ENCODE measurements at places on chromosomes 7 and 10.

- no peak for DNase-seq
These were observed 62.9 kb upstream of the BET1 start for GRCh38 chr7:94067047-94067446.

- DNase-seq, result peak; percentile 58
These were observed 5.7 kb downstream of the LDB3 start for GRCh38 chr10:86673827-86674581.

DNA sequence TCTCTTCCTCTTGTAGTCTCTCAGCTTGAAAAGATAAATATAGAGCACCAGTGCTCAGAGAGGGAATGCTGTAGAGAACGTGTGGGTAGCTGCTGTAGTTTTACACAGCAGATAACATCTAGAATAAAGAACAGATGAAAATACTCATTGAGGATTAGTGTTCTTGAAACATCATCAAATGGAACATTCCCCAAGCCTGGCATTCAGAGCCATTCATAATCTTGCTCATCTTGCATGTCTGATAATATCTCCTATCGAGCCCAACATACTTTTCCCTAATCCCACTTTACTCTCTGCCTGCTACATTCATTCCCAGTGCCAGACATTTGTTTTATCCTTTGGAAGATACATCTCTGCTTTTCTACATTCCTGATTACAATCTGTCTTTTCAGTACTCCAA is 35.2 kb downstream of the MCU start:
- no peak for DNase-seq

DNA sequence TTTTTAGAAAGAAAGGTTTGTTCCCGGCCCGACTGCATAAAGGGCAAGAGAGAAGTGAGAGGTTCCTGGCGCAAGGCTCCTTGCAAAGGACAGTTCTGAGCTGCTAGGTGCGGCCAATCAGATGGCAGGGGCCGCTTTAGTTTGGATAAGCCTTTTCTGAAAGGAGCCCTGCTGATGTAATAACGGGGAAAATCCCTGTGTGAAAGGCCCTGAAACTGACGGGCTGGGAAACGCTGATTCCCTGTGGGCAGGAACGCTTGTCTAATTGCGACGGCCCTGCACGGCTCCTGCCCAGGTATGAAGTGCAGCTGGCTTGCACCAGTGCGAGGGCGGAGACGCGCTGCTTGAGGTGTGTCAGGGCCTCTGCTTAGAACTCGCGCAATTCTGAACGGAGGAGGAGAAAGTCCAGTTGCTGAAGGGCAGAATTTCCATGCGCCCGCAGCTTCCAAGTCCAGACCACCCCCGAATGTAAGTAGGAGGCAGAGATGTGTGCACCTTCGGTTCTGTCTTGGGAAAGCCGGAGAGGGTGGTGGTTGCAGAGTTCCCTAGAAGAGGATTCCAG is 30.5 kb downstream of the TACC2 start:
- peak; percentile 94 for DNase-seq

DNA sequence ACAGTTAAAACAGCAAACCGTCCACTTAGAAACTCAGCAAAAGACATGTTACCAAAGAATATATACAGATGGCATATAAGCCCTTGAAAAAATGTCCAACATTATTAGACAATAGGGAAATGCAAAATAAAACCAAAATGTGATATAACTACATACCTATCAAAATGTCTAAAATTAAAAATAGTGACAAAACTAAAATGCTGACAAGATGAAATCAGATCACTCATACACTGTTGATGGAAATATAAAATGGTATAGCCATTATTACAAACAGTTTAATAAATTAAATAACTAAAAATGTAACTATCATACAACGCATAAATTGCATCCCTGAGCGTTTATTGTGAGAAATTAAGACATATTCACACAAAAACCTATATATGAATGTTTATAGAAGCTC is 939.7 kb upstream of the ZWINT start:
- DNase-seq, result no peak

DNA sequence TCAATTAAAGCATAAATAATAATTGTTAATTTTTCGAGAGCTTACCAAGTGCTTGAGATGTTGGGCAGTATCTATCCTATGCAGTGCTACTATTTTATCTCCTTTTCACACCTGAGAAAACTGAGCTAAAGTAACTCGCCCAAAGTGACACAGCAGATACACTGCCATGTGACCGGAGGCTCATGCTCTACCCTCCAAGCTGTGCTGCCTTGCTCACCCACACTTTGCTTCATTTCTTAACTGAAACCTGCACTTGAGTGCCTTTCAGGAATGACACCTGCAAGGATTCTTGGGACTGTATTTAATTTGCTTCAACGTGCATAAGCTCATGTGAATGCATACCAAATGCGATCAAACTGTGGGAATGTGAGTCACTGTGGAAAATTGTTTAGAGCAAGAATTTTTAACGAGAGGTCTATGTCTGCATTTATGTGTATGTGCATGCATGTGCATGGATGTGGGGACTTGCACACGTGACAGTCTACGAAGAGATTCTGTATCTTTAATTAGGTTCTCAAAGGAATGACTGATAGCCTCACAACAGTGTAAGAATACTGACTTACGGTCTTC is 119.2 kb downstream of the ADCYAP1R1 start:
- no peak for DNase-seq

Data from neural progenitor cell (in vitro differentiated cells).